ENCODE measurements at places on chromosomes 7 and 10.

GRCh38 chr10:35942057-35942456 lies 300.0 kb upstream of the FZD8 start:
- no peak for DNase-seq

- no peak for DNase-seq
Measured at GRCh38 chr7:30831936-30832335, 60.7 kb downstream of the MINDY4 start.

- DNase-seq = no peak
Measured at GRCh38 chr10:18261063-18261610, 120.9 kb downstream of the CACNB2 start.

DNA sequence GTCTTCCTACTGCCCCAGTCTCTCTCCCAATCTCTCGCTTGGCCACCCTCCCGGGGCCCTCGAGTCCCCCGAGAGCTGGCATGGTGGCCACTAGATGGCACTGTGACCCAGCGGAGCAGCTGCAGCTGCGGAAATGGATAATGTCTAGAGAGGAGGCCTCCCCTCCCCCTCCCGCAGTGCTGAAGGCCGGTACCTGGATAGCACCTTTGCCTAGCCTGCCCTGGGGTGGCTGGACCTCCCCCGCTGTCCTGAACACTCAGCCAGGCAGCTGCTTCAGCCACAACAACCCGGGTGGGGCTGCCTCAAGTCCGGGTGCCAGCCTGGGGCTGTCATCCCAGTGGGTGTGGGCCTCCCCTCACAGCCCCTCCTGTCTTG lies 65.2 kb downstream of the GOLGA7B start:
- peak; percentile 75 for DNase-seq

All from stimulated activated CD4-positive, alpha-beta T cell treated with anti-CD3 and anti-CD28 coated beads, Interleukin-1b, Interleukin-23, amount 100 ng/mL, for 4 hours (primary cell).